HS-5 (cell line): ENCODE measurements at places on chromosomes 13 and 19.

GRCh38 chr19:17685451-17686022 is 2.6 kb downstream of the UNC13A start:
- DNase-seq: no peak

DNA sequence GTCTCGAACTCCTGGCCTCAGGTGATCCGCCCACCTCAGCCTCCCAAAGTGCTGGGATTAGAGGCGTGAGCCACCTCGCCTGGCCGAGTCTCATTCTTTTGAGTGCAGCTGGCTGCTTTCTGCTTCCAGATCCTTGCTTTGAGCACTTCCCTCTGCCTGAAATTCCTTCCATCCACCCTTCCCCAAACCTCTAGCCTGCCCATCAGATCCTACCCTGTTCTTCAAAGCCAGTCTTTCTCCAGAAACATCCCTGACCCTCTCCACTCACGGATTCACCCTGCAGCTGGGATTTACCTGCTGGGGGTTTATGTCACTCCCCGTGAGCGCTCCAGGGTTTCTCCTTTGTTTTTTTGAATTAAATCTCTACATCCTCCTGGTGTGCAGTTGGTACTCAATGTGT is 13.1 kb upstream of the NPAS1 start:
- no peak for DNase-seq

DNA sequence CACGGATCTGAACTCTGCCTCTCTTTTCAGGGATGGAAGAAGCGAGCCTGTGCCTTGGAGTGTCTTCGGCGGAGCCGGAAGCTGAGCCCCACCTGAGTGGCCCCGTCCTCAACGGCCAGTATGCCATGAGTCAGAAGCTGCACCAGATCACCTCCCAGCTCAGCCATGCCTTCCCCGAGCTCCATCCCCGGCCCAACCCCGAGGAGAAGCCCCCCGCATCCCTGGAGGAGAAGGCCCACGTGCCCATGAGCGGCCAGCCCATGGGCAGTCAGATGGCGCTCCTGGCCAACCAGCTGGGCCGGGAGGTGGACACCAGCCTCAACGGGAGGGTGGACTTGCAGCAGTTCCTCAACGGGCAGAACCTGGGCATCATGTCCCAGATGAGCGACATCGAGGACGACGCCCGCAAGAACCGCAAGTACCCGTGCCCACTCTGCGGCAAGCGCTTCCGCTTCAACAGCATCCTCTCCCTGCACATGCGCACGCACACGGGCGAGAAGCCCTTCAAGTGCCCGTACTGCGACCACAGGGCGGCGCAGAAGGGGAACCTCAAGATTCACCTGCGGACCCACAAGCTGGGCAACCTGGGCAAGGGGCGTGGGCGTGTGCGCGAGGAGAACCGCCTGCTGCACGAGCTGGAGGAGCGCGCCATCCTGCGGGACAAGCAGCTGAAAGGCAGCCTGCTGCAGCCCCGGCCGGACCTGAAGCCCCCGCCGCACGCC is 71.5 kb downstream of the ZNF536 start:
- DNase-seq: no peak

- DNase-seq: no peak
Measured at GRCh38 chr19:57473646-57474045, 3.7 kb downstream of the ZNF772 start.

DNA sequence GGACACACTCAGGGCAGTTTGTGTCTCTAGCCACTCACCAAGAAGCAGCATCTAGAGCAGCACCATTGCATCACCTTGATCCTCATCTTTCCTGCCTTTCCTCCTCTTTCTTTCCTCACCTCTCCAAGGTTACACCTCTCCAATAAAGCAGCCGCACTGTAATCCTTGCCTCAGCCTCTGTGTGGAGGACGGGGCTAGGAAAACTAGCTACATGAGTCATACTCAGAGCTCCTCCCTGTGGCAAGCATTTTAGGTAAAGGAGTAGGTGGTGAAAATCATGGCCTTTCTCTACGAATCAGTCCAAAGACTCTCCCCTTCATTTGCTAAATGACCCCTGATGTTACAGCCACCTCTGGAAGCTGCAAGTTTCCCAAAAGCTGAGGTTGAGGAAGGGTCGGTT is 108.9 kb downstream of the DNAJC15 start:
- DNase-seq: no peak

DNA sequence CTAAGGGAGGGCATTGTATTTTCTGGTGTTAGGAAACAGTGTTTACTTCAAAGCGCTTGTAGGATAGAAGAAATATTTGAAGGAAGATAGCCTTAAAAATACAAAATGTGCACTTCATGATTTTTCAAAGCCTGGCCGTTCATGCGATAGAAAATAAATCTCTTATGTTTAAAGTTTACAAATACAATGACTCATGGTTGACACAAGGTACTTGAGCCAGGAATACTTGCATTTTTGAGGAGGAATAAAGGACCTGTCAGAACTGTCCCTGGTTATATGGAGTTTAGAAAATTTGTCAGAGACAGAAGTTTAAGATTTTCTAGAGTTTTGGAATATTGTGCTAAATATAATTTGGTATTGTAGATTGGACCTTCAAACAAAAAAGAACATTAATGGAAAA is 1223.2 kb upstream of the SLC10A2 start:
- no peak for DNase-seq

DNA sequence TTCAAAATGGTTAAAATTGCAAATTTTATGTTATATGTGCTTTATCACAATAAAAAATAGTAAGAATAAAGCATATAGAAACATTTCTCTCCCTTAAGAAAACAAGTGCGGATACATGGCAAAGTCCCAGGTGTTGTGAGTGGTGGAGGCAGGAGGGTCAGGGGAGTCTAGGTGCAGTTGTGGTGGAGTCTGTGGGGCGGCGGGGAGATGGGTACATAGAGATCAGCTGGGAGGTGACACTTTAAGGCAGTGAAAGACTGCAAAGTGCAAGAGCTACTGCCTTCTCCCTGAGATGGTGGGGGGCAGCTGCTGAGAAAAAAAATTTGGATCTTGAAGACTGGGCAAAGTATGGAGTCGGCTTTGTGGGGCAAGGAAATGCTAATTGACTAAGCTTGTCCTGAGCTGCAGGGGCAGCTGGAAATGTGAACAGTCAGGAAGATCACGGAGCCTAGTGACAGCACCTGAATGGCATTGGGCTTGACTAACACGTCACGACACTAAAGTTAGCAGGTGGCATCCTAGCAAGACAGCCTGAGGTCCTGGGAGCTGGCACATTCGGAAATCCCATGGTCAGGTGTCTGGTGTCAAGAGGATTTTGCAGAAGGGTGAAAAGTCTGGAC is 72.9 kb upstream of the IRS2 start:
- no peak for DNase-seq
